ENCODE measurements at places on chromosomes 6 and 20.

DNA sequence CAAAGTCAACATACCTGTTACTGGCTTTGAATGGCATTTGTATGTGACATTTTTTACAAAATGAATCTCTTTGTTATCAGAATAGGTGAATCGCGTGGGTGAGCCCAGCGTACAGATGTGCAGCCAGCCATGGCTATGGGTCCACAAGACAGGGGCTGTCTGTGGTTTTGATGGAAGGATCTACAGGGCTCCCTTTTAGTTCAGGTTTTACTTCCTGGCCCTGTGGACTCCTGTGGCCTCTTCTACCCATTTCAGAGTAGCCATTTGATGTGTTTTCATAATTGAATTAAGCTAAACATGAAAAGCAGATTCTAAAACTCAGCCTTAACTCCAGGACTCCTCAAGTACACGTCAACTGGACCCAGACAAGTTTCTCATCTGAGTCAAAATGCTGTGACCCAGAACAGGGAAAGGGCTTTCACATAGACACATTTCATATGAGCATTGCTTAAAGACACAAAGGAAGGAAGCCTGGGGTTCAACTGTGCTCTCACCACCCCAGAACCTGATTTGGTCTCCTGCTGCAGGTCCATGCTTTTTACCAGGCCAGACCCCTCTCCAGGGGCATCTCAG, 105.3 kb upstream of the NAA20 start:
- DNase-seq, result no peak

- DNase-seq, result no peak
Measured at GRCh38 chr6:84445068-84445467, 217.6 kb upstream of the CEP162 start.

GRCh38 chr6:36491378-36491965, 48.7 kb downstream of the KCTD20 start:
- no peak for DNase-seq

DNA sequence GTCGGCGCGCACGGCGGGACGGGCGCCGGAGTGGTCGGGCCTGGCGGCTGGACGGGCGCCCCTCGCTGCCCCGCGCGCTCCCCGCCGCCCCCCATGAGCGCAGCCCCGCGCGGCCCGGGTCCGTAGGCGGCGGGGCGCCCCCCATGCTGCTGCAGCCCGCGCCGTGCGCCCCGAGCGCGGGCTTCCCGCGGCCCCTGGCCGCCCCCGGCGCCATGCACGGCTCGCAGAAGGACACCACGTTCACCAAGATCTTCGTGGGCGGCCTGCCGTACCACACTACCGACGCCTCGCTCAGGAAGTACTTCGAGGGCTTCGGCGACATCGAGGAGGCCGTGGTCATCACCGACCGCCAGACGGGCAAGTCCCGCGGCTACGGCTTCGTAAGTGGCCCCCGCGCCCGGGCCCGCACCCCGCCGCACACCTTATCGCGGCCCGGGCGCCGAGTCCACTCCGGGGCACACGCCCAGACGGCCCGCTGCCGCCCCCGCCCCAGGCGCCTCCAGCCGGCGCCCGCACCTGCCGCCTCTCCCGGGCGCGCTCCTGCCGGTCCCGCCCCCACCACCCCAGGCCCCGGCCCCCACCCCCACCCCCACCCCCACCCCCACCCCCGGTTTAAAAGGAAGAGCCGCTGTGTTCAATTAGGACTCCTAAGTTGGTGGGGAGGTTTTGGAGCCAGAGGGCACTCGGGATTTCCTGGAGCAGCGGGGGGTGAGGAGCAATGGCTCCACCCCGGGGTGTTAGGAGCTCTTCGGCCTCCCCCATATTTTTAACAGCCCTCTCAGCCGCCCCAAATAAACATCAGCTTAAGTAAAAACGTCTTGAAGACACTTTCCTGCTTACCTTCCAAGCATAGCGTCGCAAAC, 474 bp downstream of the RBM38 start:
- DNase-seq, result no peak

- DNase-seq, result no peak
Measured at GRCh38 chr6:144064402-144065212, 30.8 kb downstream of the SF3B5 start.

GRCh38 chr6:133214267-133214666, 26.9 kb upstream of the EYA4 start:
- no peak for DNase-seq

DNA sequence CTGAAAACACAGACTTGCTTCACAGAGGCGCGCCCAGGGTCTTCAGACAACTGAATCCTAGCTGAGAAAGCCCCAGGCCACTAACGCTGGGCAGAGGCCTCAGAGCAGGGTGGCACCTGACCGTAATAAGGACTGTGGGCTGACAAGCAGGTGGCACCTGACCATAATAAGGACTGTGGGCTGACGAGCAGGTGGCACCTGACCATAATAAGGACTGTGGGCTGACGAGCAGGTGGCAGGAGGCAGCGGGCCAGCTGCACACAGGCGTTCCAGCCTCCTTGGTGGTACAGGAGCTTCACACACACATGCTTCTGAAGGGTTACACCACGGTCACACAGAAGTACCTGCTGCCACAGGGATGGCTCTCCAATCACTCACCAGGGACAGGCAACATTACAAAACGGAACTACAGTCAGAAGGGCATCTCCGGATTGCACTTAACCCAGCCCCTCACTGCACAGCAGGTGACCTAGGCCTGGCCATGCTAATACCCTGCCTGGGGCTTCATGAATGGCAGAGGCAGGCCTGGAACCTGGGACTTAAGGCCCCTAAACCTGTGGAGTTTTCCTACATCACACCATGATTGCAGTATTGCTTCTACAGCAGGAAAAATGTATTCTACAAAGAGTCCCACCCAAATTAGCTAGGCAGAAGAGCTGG, 50.8 kb downstream of the PSMG4 start:
- DNase-seq, result no peak

DNA sequence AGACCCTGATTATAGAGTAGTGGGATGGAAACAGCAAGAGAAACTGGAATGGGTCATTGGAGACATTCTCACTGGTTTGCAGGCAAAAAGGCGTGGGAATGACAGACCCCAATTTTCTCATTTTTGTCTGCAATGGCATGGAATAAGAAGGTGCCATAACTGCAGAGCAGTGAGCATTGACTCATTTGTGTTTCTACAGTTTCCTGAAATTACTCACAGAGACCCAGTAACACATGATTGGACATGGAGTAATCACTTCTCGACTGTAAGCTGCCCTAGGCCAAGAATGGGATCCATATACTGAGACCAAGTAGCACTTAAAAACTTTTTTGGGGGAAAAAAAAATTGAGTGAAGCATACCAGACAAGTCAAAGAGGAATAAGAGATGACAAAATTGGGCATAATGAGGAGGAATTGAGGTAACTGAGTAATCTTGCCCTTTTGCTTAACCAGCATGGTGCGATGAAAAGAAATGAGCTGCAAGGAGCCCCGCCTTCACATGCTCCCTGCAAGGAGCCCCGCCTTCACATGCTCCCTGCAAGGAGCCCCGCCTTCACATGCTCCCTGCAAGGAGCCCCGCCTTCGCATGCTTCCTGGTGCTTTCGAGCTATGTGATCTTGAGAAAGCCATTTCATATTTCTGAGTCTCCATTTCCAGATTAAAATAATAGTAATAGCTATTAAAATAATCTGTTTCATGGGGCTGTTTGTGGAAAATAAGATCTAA, 44.1 kb downstream of the NHSL1 start:
- no peak for DNase-seq

Data from astrocyte of the spinal cord (primary cell).